Lung (tissue), 17 donors: ENCODE measurements at places on chromosomes 2 and 18. TPM values are rescaled to one million over a fixed set of nuclear protein-coding genes. Genes with fewer than 3 reads are reported as not detected.

LTBP1 gene
- total RNA-seq: 57.4 TPM

VWA3B gene
- 17.8 TPM for total RNA-seq

CPO gene
- not detected for total RNA-seq

IL36A gene
- not detected for total RNA-seq

RUFY4 gene
- total RNA-seq: 0.31 TPM

HEATR5B gene
- 25.1 TPM for total RNA-seq

FAM210A gene
- 20.2 TPM for total RNA-seq

KCNG2 gene
- total RNA-seq: 1.7 TPM

DNA sequence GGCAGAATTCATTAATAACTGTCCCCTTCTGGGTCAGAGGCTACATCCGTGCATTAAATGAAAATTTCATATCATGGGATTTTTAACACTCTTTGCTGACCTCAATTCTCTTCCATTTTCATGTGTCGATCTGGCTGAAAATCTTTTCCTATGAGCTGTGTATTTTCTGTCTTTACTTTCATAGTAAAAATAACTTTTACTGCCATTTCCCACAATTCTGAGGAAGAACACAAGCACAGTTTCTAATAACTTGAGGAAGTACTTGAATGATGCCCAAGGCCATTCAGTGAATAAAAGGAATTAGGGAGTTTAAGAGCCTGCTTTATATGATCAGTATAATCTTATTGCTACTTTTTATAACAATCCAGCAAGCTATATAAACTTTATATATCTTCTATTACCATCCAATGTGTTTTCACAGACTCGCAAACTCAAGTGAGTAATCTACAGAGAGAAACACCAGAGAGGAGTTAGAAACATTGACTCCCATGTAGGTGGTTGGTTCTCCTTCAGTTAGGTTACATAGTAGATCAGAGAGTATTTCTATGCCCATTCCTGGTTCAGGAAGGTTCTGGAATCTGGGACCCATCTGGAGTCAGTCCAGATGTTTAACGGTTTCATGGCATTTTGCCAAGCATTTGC lies 340.0 kb downstream of the FBXO15 start:
- no peaks in the 10 kb centered on the region for H3K4me1 ChIP-seq
- H3K36me3 ChIP-seq: no peaks in the 10 kb centered on the region
- no peak overlapping the region for H3K27ac ChIP-seq
- H3K4me3 ChIP-seq: no peak overlapping the region
- H3K27me3 ChIP-seq: no peaks in the 10 kb centered on the region

- no peaks in the 10 kb centered on the region for H3K4me1 ChIP-seq
- H3K4me3 ChIP-seq: no peak overlapping the region
- DNase-seq: peak; percentile 35
- peaks cover 64% of the 10 kb centered on the region for H3K27me3 ChIP-seq
- H3K27ac ChIP-seq: no peak overlapping the region
Observed at GRCh38 chr2:161414042-161415033, 1.8 kb upstream of the TBR1 start.

DNA sequence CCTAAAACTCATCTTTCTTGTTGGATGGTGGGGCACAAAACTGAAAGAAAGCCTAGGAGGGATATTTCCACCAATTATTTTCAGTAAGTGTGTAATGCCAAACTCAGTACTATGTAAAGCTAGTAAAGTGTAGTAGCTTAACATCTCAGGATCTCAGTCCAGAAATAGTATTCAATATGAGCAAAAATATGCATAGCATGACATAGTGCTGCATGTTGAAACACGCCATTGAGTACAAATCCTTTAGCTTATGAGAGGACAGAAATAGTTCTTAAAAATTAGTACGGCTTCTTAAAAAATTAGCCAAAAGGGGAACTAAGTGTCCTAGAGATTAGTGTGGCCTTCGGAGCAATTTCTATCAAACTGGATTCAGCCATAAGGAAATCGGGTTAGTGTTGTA lies 21.7 kb upstream of the ATL2 start:
- H3K27ac ChIP-seq: no peak overlapping the region
- DNase-seq: no peak
- H3K4me3 ChIP-seq: no peak overlapping the region
- no peaks in the 10 kb centered on the region for H3K27me3 ChIP-seq

- no peak overlapping the region for H3K27ac ChIP-seq
- H3K27me3 ChIP-seq: no peaks in the 10 kb centered on the region
- H3K4me1 ChIP-seq: no peaks in the 10 kb centered on the region
- no peaks in the 10 kb centered on the region for H3K36me3 ChIP-seq
- no peak for DNase-seq
- H3K4me3 ChIP-seq: no peak overlapping the region
Observed at GRCh38 chr2:70708376-70709199, 59.4 kb downstream of the ADD2 start.

- peaks cover 2% of the 10 kb centered on the region for H3K27me3 ChIP-seq
- DNase-seq: peak; percentile 63
- peak overlapping the region; percentile 92 for H3K27ac ChIP-seq
- no peak overlapping the region for H3K4me3 ChIP-seq
Observed at GRCh38 chr2:144522897-144523595, 3.1 kb upstream of the ZEB2 start.

DNA sequence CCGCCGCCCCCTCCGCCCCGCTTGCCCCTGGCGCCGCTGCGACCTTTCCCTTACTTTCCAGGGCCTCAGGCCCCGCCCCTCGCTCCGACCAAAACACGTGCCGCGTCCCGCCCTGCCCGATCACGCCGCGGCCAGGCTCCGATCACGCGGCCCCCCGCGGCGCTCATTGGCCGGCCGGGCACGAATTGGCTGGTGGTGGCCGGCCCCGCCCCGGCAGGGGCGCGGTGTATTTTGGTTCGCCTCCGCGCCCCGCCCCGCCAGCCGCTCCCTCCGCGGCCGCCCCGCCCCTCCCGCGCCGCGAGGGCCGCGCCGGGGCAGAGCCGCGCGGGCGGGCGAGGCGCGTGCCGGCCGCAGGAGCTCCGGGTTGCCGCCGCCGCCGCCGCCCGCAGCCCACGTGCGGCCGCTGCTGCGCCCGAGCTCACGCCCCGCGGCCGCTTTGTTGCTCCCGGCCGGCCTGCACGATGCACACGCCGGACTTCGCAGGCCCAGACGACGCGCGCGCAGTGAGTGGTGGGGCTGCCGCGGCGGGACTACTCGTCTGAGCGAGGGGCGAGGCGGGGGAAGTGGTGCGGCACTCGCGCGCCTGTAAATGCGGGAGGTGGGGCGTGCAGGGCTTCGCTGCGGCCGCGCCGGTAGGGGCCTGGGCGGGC lies at the start of gene KLF11:
KLF11 (plus strand) TSS at position 295 of the 650 bp plus-strand sequence; CDS start at position 462, 167 bp downstream.
- H3K4me1 ChIP-seq: no peaks in the 10 kb centered on the region
- H3K36me3 ChIP-seq: peaks cover 25% of the 10 kb centered on the region
- no peaks in the 10 kb centered on the region for H3K27me3 ChIP-seq
- H3K27ac ChIP-seq: peak within 1 kb of the TSS; percentile 99
- DNase-seq: peak; percentile 95

DNA sequence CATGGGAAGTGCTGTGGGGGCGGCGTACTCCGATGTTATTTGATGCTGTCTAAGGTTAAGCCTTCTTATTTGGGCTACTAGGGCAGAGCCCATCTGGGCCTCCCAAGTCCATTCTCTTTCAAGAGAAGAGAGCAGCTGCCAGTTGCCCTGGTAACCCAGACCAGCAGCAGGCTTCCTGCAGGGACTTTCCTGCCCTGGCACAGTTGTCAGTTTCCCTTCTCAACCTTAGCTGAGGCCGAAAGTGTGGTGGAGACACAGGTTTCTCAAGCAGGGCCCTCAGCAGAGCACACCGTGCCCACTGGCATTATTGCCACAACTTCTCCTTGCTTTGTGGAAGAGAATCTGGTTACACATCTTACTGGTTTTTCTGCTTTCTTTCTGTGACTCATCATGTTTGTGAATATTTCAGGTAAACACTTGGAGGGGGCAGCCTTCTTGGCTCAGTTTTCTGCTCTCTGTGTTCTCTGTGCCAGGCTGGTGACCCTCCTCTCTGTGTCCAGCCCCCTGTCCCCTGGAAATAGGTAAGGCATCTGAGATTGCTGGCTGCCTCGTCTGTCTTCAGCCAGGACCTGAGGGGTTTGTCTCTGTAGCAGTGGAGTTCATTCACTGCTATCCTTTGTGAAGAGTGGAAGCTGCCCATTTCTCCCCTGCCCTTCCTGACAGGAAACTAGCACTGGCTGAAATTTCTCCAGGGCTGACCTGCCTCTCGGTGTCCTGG lies 111.0 kb downstream of the B3GNT2 start:
- no peak overlapping the region for H3K4me3 ChIP-seq
- peaks cover 18% of the 10 kb centered on the region for H3K4me1 ChIP-seq
- H3K27ac ChIP-seq: peak overlapping the region; percentile 81
- H3K27me3 ChIP-seq: no peaks in the 10 kb centered on the region

DNA sequence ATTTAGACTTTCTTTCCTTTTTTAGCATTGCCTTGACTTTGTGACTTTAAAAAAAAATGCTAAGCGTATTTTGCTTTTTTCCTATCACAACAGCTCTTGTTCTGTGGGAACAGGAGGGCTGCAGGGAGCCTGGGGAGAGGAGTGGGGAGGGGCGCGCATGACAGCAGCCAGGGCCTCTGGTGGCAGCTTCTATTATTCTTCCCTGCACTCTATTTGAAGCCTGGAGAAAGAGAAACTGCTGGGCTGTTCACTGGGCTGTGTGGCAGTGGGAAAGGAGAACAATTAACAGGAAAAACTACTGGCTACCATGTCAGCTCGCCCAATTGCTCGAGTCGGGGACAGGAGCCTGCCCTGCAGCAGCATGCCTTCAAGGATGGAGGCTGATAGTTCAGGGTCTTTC lies 119.0 kb upstream of the ZBTB14 start:
- H3K27ac ChIP-seq: no peak overlapping the region
- peaks cover 19% of the 10 kb centered on the region for H3K4me1 ChIP-seq
- H3K4me3 ChIP-seq: no peak overlapping the region
- H3K36me3 ChIP-seq: no peaks in the 10 kb centered on the region
- DNase-seq: no peak

DNA sequence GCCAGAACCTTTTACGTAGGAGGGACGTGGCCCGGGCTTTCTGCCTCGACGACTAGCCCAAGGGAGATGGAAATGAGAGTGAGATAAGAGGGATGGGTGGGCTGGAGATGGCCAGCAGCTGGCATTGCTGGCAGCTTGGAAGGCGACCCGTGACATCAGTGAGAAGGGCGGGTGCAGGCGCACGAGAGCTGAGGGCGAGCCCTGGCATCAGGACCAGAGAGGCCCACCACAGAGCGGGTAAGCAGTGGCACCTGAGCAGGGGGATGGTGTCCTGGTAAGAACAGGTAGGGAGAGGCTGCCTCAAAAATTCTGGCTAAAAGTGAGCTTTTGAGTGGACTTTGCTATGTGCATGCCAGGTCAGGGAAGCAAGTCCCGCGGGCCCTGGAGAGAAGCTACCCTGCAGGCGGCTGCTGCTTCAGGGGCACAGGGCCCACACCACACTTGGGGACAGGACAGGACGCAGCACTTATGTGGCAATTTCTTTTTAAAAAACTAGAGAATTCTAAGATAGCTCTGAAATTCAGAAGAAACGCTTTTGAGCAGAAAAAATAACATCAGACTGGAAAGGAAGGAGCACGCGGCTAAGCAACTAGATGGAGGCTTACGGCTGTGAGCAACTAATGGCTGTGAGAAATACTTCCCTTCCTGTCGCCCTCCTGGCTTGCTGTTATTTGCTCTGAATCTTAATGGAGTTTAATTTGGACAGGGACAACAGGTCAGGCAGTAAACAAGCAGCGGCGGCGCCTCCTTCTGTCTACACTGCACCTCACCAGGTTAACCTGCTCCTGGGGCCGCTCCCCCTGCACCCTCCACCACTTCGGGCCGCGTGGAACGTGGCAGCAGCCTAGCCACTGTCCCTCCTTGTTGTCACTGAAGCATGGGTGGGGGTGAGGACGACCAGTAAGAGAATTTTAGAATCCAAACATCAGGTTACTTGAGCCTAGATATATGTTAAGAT lies 20.5 kb downstream of the THAP4 start:
- DNase-seq: no peak
- peaks cover 9% of the 10 kb centered on the region for H3K36me3 ChIP-seq
- H3K27me3 ChIP-seq: no peaks in the 10 kb centered on the region
- H3K4me3 ChIP-seq: no peak overlapping the region

- no peaks in the 10 kb centered on the region for H3K27me3 ChIP-seq
- H3K4me3 ChIP-seq: no peak overlapping the region
- no peaks in the 10 kb centered on the region for H3K4me1 ChIP-seq
- no peak overlapping the region for H3K27ac ChIP-seq
- peaks cover 12% of the 10 kb centered on the region for H3K36me3 ChIP-seq
- DNase-seq: no peak
Observed at GRCh38 chr2:20300656-20301055, 50.0 kb downstream of the PUM2 start.

GRCh38 chr18:77701977-77702376 lies 452.3 kb downstream of the GALR1 start:
- no peak overlapping the region for H3K4me3 ChIP-seq
- no peak overlapping the region for H3K27ac ChIP-seq
- DNase-seq: no peak

- no peak overlapping the region for H3K4me3 ChIP-seq
- peaks cover 4% of the 10 kb centered on the region for H3K36me3 ChIP-seq
- DNase-seq: no peak
- H3K4me1 ChIP-seq: peaks cover 9% of the 10 kb centered on the region
- peaks cover 27% of the 10 kb centered on the region for H3K27me3 ChIP-seq
Observed at GRCh38 chr2:131043199-131044074, 49.8 kb downstream of the FAM168B start.

DNA sequence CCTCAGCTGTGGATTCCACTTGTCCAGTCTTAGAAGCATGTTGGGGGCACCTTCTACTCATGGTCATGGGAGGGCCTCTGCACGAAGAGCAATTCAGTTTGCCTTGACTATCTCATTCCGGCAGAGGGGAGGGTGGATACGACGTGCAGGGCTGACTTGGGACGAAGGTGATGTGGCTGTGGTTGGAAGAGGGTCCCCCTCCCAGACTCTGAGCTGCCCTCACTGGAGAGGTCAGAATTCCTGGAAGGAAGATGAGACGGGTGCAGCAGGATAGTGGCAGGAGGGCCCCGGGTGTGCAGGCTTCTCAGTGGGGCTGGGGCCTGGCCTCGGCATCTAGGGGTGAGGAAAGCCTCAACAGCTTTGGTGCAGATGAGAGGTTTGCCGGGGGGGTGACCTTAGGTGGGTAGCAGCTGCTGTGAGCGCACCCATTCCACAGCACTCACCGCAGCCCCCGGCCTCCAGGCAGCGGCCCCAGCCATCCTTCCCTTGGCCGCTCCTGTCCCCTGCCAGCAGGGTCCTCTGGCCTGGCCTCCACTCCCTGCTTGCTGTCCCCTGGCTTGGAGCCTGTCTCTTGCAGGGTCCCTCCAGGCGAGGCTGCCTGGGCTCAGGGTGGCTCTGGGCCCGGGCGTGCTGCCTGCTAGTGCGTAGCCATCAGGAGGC lies 3.2 kb downstream of the RNPEPL1 start:
- no peaks in the 10 kb centered on the region for H3K4me1 ChIP-seq
- H3K4me3 ChIP-seq: no peak overlapping the region
- H3K27me3 ChIP-seq: no peaks in the 10 kb centered on the region
- H3K36me3 ChIP-seq: no peaks in the 10 kb centered on the region
- no peak overlapping the region for H3K27ac ChIP-seq
- DNase-seq: no peak
